Stimulated activated CD4-positive, alpha-beta T cell treated with anti-CD3 and anti-CD28 coated beads, Interleukin-4, amount 100 ng/mL, for 1 hour (primary cell): ENCODE measurements at places on chromosomes 5 and 9.

- DNase-seq = peak; percentile 29
Observed at GRCh38 chr5:154757814-154758406, 2.7 kb downstream of the LARP1 start.

- DNase-seq = no peak
Observed at GRCh38 chr9:99124534-99125255, 19.8 kb downstream of the TGFBR1 start.

GRCh38 chr9:76725011-76725546 lies 39.2 kb upstream of the PCA3 start:
- DNase-seq = no peak

- no peak for DNase-seq
Observed at GRCh38 chr5:86127696-86128095, 490.0 kb upstream of the COX7C start.

DNA sequence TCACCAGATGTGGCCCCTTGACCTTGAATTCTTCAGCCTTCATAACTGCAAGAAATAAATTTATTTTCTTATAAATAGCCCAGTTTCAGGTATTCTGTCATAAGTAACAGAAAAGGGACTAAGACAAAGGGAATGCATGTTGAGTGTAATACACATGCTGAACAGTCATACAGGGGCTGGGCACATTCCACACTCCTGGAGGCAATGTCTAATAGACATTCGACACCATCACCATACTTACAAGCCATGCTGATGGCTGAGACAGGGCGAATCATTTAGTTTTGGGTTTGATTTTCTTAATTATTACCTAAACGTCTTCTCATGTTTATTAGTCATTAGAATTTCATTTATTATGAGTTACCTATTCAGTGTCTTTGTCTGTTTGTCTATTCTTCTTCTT lies 68.5 kb downstream of the TENT4A start:
- no peak for DNase-seq

- no peak for DNase-seq
Observed at GRCh38 chr9:6055666-6056065, 40.2 kb upstream of the RANBP6 start.

DNA sequence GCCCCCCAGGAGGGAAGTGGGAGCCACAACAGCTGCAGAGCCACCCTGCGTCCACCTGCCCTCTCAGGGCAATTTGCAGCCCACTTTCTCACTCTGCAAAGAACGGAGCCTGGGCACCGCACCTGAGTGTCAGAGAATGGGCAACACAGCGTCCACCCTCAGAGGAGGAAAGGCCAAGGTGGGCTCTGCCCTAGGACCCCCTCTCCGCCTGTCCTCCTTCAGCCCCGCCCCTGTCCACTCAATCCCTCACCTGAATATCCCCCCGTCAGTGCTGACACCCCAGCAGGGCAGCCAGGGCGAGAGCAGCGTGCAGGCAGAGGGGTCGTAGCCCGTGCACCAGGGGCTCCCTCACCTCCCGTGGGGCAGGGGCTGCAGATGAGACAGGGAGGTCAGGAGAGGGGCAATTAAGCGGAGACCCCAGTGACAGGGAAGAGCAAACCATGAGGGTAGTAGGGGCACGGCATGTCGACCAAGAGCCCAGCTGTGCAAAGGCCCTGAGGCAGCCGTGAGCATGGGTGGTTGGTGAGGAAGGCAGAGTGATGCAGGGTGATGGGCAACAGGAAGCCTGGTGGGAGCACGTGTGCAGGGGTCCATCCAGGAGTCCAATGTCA lies 140.3 kb downstream of the OLFM1 start:
- DNase-seq = no peak

DNA sequence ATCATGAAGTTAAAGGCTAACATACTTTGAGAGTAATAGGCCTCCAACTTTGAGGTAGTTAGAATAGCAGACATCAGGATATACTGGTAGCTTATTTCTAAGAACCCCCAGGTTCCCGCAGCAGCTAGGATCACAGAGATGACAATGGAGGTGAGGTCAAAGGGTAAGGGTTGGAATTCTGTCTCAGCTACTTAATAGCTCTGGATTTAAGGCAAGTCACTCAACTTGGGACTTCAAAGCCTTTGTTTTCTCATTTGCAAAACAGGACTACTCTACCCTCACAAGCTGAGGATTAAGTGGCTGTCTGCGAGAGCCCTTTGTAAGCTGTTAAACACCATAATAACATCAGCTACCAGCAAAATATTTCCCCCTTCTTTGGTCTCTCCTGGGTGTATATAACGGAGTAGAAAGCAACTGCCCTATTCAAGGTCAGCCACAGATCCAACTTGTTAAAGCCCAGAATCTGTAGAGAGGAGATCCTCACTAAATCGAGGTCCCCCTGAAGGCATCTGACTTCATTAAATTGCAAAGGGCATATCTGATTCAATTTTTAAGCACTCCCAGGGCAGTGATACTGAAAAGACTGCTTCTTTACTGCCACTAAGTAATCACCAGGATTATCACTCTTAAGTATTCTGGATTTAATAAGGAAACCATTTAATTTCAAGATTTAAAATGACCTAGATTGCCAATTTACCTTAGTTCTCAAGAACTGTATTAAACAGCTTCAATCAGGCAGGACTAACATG lies 104.7 kb downstream of the DCP2 start:
- no peak for DNase-seq

DNA sequence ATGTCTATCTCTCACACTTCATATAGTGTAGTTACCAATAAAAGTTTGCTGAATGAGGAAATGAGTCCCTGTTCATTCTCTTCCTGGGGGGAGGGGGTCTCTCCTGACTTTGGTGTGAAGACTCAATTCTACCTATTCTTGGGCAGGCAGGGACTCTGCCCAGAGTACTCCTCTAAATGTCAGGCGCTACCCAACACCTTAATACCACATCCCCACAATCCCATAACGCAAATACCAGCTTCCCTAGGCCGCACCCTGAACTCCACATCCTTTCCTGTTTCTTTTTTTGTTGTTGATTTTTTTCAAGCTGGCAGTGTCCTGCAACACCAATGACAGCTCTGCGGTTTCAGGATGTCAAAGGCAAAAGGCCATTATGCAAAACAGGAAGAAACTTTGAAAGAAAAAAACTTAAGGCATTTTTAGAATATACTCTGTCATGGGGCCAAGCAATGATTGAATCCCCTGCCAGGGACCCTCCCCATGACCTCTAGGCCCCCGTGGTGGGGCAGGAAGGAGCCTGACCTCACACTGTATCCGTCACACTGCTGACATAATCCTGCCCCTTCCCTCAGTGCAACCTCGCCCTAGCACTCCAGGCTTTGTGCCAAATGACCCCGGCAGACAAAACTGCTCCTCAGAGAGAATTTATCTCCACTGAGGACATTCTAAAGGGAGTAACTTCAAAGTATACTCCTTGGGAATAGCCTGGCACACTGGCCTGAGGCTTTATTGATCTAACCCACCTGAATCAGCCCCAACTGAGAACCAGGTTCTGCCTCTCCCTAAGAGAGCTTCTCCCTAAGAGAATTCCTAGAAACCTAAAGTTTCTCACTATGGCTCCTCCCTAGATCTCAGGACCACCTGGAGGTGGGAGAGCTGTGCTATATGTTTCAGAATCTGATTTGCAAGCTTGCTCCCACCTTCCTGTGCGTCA lies 8.0 kb downstream of the B4GALT1 start:
- DNase-seq = no peak
